ENCODE measurements at places on chromosomes 4 and X.
A peak's percentile ranks its signal among the peaks of the same experiment; 100 is the strongest.

DNA sequence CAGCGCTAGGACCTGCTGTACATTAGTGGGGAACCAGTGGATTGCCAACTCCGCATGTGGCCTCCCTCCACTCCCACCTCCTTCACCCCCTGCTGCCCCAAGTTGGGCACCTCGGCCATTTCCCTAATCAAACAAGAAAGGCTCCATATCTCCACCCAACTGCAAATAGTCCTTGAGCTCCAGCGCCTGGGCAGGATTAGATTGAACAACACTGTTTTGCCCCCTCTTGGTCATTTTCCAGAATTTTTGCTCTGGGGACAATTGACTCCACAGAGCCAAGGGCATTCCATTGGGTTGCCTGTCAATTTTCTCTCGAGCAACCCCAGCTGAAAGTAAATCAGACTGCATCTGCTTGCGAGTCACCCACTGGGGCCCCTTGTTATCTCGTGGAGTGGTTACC lies 29.6 kb downstream of the CXCL13 start:
- no peak for DNase-seq

DNA sequence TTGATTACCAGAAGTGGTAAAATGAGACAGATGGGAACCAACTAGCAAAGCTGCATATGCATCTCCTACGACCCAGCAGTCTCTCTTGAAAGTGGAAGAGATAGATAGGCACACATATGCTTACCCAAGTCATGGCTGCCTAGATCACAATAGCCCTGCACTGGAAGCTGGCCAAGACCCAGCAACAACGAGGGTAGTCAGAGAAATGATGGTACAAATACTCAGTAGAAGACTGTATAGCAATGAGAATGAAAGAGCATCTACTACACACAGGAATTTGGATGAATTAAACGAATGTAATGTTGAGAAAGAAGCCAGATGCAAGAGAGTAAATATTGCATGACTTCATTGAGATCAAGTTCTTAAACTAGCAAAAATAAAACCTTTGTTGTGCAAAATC lies 100.3 kb upstream of the FAT1 start:
- no peak for DNase-seq

GRCh38 chr4:88187766-88188165 lies 29.3 kb upstream of the ABCG2 start:
- DNase-seq = no peak

- no peak for DNase-seq
Observed at GRCh38 chr4:99983289-99983943, 33.3 kb upstream of the H2AZ1 start.

GRCh38 chr4:128521648-128522111 lies 234.1 kb upstream of the PGRMC2 start:
- peak; percentile 56 for DNase-seq

DNA sequence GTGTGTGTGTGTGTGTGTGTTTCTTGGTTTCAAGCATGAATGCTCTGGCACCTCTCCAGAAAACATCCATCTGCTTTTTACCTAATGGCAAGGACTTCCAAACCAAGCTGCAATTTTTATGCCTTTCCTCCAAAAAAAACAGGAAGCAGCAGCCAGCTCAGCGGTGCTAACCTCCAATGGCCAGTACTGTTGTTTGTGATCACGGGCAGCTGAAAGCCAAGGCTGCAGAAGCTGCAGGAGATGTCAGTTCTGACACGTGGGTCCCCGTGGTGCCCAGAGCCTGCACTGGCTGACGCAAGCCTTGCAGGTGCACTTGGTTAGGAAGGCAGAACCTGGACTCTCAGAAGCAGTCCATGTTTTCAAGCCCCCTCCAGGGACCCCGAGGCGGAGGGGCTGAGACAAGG lies 313.6 kb upstream of the DDX53 start:
- peak; percentile 56 for DNase-seq

DNA sequence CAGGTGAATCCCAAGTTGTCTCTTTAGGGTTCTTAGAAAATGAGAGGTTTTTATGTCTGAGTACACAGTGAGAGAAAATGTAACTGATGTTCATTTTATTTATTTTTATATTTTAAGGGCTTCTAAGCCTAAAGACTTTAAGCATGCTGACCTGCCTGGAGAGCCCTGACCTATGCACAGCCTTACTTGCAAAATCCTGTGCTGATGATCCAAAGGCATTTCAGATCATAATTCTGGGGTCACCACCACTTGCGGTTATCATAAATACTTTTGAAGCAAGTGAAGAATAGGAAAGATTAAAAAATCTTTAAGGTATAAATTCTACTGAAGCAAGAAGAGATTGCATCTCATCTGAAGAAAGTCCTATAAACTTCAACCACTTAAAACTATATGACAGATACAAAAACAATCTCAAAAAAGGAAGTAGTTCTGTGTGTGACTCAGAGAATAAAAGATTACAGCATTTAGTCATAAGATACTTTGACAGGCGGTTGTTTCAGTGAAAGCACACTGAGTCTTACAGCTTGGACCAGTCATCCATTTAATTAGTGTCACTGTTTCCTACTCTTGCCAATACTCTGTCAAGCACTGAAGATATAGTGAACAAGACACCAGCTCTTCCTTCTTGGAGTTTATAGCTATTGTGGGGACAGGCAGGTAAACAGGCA lies 245.2 kb upstream of the DIPK2B start:
- DNase-seq = peak; percentile 89

DNA sequence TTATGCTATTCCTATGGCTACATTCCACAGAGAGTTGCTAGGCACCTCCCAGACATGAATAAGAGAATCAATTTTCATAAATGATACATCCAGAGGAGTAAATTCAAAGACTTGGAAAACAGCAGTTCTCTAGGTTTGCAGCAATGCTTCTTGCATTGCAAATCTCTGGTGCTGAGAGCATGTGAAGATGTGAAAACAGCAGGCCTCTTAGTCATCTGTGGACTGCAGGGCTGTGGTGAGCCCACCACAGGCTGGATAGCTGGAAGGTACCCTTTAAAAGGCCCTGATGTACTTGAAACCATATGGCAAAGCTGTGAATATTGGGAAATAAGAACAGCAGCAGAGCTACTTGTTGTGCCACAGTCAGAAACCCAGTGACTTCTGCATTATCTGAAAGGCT lies 2135.9 kb downstream of the ARAP2 start:
- peak; percentile 31 for DNase-seq

DNA sequence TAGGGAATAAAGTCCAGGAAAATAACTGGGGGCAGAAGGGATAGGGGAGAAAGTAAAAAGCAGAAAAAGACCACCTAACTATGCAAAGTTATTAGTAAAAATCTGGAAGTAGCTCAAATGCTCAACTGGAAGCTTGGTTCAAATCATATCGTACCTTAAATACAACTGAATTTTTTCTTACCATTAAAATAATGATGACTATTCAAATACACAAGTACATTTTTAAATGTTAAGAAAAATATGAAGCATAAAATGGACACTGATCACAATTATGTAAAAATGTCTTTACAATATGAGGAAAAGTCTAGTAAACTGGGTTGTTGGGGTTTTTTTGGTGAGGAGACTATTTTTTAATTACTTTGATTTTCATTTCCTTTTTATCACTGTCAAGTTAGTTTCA lies 3.1 kb downstream of the BRWD3 start:
- no peak for DNase-seq

DNA sequence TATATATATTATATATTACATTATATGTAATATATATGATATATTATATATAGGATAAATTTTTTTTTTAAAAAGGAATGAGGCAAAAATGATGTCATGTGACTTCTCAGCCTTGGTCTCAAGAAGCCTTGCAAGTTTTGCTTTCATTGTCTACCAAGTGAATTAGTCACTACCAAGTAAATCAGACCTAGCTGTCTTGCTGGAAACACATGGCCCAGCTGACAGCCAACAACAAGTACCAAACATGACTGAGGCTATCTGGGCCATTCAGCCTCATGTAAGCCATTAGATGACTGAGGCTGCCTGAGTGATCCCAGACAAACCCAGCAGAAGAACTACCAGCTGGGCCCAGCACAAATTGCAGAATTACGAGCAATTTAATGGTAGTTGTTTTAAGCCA lies 44.9 kb downstream of the HAND2 start:
- DNase-seq = no peak

DNA sequence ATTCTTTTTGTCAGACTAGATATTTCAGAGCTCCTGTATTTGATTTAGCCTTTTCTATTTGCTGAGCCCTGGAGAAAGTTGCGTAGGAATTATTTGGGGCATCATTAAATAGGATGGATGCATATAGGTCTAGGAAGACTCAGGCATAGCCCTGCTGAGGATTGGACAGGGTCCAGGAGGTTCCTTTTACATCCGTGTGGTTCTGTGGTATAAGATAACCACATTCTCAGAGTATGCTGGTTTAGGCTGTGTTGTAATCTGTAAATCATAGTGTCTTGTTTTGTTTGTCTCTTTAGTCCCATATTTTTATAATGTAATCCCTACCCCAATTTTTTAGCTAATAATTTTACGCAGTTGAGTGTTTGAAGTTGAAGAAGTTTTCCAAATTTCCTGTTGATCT lies 513.7 kb downstream of the RPA4 start:
- peak; percentile 31 for DNase-seq
